ENCODE measurements at places on chromosomes 2 and 18.

GRCh38 chr2:201798252-201798913 lies 8.0 kb upstream of the CDK15 start:
- DNase-seq, result no peak

- DNase-seq, result no peak
Observed at GRCh38 chr2:19458427-19459003, 100.1 kb upstream of the OSR1 start.

- no peak for DNase-seq
Observed at GRCh38 chr2:42970151-42970550, 177.8 kb upstream of the HAAO start.

DNA sequence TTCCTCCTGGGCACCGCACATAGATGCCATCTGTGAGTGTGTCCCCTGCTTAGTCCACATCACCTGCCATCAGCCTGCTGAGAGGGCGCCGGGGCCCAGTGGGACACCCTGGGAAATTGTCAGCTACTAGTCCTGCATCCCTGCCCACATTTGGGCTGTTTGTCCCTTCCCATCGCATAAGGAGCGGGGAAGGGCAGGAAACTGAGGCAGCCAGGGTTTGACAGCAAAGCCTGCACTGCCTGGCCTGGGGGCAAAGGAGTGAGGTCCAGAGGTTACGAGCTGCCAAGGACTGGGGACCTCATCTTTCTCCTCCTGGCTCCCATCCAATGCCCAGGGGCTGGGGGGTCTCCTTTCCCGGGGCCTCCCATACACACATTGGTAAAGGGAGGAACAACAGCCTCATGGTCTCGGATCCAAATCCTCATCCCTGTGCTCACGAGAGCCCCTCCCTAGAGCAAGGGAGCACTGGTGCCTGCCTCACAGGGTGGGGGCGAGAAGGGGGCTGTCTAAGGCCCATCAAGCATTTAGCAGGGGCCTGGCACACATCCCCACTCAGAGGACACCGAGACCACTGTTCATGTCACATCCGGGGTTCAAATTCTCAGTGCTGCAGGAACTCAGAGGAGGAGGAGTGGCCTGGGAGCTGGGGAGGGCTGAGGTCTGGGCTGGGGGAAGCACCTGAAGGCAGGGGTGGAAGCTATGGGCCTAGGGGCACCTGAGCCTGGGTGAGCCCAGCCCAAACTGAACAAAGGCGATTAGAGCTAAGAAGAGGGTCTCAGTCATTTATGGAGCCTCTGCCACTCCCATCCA lies 113.8 kb downstream of the SMAD7 start:
- DNase-seq, result no peak

DNA sequence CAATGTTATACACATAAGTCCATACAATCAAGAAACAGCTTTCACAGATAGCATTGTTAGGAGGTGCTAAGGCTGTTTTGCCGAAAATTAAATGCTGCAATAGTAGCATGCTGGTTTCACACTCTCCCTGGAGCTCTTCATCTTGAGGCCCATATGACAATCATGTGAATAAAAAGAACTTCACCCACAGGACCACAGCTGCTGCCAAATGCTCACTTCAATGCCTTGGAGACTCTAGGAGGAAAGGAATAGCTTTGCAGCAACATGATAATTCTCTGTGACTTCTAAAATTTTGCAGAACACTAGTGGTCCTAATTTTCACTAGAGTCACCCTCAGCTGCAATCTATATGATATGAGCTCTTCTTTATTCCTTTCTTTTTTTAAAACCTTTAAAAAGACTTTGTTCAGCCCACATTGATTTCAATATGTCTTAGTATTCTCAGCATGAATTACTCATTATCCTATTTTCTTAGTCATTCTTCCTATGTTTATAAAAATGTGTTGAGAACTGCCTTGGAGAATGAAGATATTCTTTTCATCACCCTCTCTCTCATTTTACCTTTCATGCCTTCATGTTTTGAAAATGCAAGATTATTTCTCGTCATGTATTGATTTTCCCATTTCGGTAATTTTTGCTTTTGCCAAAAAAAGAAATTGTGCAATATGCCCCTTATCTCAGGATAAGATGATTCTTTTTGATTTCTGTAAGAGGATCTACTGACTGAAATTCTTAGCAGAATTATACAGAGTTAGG lies 108.2 kb downstream of the PDE1A start:
- no peak for DNase-seq

- DNase-seq, result no peak
Observed at GRCh38 chr18:48105317-48105716, 174.9 kb upstream of the SMAD2 start.

GRCh38 chr2:68418855-68419254 lies 48.2 kb downstream of the FBXO48 start:
- DNase-seq, result no peak

GRCh38 chr18:38263066-38263465 lies 697.5 kb upstream of the CELF4 start:
- DNase-seq, result no peak

DNA sequence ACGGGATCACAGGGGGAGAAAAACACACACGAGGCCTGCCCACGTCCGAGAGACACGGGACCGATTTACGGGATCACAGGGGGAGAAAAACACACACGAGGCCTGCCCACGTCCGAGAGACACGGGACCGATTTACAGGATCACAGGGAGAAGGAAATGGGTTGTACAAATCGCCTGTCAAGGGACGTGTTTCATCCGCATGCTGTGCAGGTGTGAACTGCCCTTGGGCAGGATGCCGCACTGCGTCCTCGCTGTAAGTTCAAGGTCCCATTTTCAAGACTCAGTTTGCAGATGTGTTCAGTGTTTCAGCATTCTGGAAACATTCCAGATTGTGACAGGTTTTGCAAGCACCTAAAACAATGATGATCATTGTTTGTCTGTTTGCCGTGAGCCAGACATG lies 2.3 kb upstream of the KCNG2 start:
- DNase-seq, result no peak

DNA sequence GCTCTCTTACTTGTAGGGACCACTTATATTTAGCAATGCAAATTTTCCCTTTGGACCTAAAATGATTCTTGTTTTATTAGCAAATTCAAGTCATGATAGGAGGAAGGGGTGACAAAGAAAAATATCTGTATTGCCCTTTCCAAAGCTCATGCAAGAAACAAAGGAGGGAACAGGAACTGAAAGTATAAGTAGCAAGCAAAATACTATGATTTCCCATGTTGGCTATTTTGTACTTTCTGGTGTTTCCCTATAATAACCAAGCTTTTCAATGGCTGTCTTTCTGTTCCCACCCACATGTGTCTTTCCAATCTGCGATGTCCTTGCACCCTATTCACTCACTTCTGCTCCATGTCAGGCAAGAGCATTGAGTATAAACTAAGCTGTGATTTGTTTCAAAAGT lies 279.7 kb downstream of the RNF144A start:
- no peak for DNase-seq

- DNase-seq, result no peak
Observed at GRCh38 chr2:128640166-128640844, 321.6 kb upstream of the HS6ST1 start.

- no peak for DNase-seq
Observed at GRCh38 chr2:63801455-63801854, 40.2 kb upstream of the UGP2 start.

DNA sequence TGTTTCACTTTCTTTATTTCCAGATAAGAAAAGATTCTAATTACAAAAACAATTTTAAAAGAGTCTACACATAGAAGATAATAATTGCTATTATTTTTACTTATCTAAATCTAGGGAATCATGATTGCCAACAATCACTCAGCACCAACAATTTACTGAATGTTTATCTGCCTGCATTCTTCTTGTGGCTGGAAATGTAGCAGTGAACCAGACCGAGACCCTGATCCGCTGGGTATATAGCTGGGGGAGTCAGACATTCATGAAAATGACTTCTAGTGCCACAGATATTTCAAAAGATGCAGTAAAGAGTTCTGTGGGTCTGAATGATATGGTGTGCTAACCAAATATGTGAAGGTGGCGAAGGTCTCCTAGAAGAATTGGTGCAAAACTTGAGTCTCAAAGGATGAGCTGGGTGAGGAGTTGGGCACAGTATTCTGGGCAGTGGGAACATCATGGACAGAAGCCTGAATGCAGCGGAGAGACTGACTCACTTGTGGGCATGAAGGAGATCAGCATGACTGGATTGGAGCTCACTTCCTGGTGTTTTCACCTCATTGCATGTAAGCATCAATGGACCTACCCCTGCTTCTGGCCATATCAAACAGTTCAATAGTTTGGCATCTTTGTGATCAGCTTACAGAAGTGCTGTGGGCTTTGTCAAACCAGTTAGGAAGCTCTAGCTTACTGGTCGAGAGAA lies 26.1 kb upstream of the FN1 start:
- DNase-seq, result no peak

- DNase-seq, result no peak
Observed at GRCh38 chr18:21949326-21950015, 208.9 kb downstream of the MIB1 start.

GRCh38 chr18:63199743-63200241 lies 119.8 kb downstream of the BCL2 start:
- no peak for DNase-seq

- DNase-seq, result no peak
Observed at GRCh38 chr18:23735021-23735464, 45.8 kb downstream of the LAMA3 start.

- DNase-seq, result no peak
Observed at GRCh38 chr2:119136093-119136492, 22.5 kb downstream of the C1QL2 start.

DNA sequence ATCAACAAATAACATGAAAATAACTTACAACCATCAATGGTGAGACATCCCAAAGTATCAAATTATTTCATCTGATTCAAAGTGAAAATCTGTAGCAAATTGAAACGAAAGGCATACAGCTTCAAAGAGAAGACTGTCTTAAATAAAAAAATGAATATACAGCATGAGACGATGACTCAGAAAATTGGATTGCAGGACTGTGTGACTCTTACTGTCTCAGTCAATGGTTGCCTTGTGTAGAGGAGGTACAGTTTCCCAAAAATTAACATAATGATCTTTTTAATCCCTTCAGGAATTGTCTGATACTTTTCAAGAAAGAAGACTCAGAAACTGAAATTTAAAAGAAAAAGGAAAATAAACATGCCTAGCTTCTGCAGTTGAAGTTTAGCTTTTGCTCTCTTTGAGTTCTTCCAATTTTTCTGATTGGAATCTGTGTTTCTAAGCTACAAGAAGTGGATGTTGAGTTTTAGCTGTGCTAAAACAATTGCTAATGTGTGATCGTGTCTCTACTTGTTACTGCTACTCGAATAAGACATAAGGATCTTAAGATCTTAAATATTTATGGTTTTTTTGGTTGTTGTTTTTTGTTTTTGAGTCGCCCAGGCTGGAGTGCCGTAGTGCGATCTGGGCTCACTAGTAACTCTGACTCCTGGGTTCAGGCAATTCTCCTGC lies 41.1 kb upstream of the EPB41L3 start:
- DNase-seq, result no peak

DNA sequence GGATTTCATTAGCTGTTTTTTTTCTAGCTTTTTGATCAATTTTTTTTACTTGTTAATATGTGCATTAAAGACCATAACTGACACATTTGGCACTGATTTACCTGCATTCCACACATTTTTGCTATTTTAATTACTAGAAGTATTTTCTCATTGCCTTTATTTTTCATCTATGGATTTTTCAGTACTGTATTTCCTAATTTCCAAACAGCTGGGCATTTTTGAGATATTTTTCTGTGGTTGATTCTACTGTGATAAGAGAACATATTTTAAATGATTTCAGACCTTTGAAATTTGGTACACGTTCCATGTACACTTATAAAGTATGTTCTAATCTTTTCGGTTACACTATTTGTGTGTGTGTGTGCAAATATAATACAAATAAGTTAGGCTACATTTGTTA lies 135.3 kb downstream of the PARD3B start:
- no peak for DNase-seq

DNA sequence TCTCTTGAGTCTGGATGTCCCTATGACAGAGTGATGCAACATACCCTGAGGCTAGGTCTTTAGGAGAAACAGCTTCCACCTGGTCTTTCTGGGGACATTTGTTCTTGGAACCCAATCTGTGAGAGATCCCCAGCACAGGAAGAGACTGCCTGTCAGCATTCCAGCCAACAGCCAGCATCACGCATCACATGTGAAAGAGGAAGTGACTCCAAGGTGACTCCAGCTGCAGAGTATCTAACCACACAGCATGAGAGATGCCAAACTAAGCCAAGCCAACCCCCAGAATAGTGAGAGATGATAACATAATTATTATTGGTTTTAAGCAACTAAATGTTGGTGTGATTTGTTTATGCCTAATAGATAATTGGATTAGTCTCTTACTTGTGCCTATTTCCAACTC lies 35.7 kb downstream of the C18orf63 start:
- no peak for DNase-seq

- DNase-seq, result no peak
Observed at GRCh38 chr2:78707776-78708386, 317.6 kb upstream of the REG3G start.

GRCh38 chr2:166651991-166652390 lies 157.9 kb upstream of the SCN7A start:
- DNase-seq, result no peak

GRCh38 chr2:153766415-153766814 lies 105.3 kb upstream of the GALNT13 start:
- no peak for DNase-seq

DNA sequence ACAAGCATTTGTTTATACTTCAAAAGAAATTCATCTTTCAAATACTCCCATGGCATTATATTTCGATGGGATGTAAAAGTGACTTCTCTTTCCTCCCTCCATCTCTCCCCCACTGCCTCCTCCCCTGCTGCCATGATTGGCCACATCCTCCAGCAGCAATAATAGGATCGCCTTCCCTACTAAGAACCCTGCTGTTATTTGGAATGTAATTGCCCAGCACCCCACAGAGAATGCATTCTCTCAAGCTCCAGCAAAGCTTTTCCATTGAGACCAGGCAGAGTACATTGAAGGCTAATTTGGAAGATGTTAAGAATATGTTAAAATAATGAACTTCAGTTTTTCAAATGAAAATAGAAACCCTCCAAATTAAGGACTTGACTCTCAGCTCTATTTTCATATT lies 375.4 kb upstream of the ACVR2A start:
- no peak for DNase-seq

DNA sequence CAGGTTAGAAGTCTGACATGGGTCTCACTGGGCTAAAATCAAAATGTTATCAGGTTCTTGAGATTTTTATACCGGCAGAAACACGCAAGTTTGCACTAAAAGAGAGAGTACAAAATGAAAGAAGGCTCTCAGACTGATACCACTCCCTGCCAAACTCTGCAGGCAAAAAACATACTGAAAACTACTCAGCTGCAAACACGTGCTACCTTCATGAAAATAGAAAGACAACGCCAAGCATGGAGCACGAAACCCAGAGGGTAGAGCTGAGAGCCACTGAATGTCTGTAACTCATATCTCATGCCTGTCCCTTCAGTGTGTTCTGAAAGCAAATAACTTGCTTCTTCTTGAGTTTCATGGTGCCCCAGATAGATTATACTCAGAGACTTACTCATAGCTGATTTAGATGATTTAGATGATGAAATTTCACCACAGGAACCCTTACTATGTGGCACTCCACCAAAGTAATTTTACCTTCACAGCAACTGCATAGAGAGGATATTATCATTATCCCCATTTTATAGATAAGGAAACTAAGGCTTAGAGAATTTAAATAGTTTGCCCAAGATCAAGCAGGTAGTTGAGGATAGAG lies 313.0 kb upstream of the SLC39A10 start:
- no peak for DNase-seq

Measured in NCI-H1436 treated with DMSO at 0.1 percent for 48 hours (cell line).